ENCODE measurements at places on chromosomes 2 and 18.

- no peak for DNase-seq
Observed at GRCh38 chr18:39441648-39442047, 1876.0 kb upstream of the CELF4 start.

- DNase-seq: no peak
Observed at GRCh38 chr2:84492571-84492970, 23.7 kb upstream of the DNAH6 start.

DNA sequence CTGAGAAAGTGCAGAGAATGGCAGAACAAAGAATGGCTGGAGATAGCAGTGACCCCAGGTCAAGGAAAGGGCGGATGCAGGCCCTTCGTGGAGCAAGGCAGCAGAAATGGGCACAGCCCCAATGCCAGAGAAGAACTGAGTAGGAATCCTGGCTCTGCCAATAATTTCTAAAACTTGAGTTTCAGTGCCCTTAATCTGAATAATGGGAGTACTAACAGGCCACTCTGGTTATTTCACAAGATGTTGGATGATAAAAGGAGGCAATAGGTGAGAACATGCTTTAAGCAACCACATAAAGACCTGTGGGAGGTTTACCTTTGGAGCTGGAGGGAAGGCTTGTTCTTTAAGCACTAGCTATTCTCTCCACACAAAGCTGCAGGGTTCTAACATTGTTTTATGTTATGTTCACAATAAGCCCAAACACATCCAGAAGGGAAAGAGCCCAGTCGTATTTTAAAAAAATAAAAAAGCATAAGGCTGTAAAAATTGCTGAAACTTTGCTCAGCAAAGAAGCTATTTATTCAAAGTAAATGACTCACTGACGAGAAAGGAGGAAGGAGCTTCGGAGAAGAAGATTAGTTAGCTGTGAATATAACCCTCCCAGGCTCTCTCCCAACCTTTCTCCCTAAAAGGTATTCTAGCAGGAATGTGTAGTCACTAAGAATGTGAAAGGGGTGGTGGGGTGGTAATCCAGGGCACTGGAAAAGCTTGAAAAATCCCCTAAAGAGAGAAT lies 470.2 kb downstream of the TXNL1 start:
- no peak for DNase-seq

DNA sequence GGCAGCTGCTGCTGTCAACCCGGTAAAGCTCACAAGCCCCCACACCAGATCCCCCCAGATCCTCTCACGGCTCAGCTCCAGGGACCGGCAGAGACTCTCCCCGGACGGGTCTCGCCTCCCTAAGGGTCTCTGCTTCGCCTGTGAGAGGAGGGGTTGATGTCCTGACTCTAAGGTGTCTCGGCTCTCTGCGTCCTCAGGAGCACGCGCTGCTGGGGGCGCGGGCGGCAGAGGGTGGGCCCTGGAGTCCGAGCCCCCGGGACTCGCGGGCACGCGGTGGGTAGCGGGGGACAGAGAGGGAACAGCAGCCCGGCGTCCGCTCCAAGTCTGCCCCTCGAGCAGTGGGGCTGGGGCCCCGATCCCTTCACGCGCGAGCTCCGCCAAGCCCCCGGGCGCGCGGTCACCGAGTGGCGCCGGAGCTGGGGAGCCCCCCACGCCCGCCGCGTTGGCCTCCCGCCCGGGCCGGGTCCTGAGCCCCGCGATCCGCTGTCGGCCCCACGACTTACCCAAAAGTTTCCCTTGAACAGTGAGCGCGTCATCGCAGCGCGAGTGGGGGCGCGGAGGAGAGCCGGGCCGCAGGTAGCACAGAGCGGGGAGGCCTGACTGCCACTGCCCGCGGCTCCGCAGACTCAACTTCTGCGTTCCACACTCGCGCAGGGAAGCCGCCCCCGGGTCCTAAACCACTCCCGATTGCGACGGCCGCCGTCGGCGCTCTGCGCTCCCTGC lies at the start of gene PSTPIP2:
Gene PSTPIP2, minus strand, starts transcription at position 608 of the 723 bp plus-strand sequence. Its CDS starts 72 bp downstream, at position 536.
- peak; percentile 45 for DNase-seq

- DNase-seq: peak; percentile 60
Observed at GRCh38 chr18:50638884-50639420, 79.1 kb downstream of the MAPK4 start.

GRCh38 chr2:240893363-240893844 lies 2.6 kb downstream of the MAB21L4 start:
- peak; percentile 49 for DNase-seq

GRCh38 chr2:189549449-189549832 lies 31.1 kb downstream of the SLC40A1 start:
- DNase-seq: no peak

DNA sequence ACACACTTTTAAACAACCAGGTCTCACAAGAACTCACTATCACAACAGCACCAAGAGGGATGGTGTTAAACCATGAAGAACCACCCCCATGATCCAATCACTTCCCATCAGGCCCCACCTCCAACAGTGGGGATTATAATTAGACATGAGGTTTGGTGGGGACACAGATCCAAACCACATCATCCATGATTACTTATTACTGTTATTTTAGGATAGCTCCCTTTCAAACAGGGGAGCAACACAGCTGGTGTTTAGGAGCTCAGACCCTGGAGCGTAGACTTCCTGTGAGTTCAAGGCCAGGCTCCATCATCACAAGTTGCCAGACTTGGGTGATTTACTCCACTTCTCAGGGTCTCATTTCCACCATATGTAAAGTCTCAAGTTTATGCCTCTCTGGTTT lies 382.7 kb downstream of the HRH4 start:
- DNase-seq: no peak

DNA sequence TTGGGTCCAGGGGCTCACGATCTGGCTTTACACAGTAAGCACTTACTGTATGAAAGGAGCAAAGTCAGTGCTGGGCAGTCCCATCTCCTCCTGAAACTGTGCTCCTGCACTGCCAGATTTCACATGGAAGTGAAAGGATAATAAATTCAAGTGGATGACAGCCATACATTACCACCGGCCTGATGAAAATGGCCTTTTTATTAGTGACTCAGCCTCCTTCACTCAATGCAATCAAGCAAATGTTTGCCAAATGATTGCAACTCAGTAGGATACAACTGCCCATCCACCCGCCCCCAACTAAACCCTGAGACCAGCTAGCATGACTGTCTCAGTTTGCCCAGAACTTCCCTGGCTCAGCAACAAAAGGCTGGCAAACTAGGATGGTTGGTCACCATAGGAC lies 77.1 kb downstream of the MYO5B start:
- no peak for DNase-seq

- DNase-seq: no peak
Observed at GRCh38 chr2:45379399-45380087, 231.5 kb downstream of the SRBD1 start.

GRCh38 chr2:145728511-145728910 lies 1208.6 kb upstream of the ZEB2 start:
- DNase-seq: no peak

GRCh38 chr2:54957321-54957999 lies 92.8 kb downstream of the RTN4 start:
- DNase-seq: peak; percentile 53
